Right renal pelvis (tissue), 4 donors: ENCODE measurements at places on chromosomes 13 and 19. TPM values are rescaled to one million over a fixed set of nuclear protein-coding genes. Genes with fewer than 3 reads are reported as not detected.

ENOX1 gene
- polyA plus RNA-seq = 13.1 TPM

ATXN8OS gene
- polyA plus RNA-seq = 0.42 TPM

NAPSA gene
- 8.7 TPM for polyA plus RNA-seq

ZIC5 gene
- 0.19 TPM for polyA plus RNA-seq

GRCh38 chr13:98959786-98960605, 17.9 kb downstream of the DOCK9 start:
- DNase-seq = no peak

- DNase-seq = no peak
Measured at GRCh38 chr13:51291341-51291740, 48.1 kb upstream of the SERPINE3 start.

DNA sequence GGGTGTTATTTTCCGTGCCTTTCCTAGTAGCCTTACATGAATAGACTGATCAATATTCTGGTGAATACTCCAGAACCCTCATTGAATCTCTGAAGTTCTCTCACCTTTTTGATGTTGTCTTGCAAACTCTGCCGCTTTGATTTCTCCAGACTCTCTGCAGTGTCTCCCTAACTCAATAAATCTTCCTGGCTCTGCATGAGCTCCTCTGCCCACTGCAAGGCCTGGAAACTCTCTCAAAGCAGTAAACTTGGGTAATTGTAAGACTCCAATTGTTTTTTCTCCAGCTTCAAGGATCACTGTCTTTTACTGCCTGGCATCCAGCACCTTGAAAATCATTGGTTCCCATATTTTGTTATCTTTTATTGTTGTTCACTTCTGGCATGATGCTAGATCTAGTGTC, 198.4 kb downstream of the GPC5 start:
- peak; percentile 24 for DNase-seq

GRCh38 chr19:2798733-2799132, 13.4 kb downstream of the THOP1 start:
- DNase-seq = no peak

- DNase-seq = no peak
Measured at GRCh38 chr13:29379281-29379680, 216.2 kb downstream of the SLC7A1 start.

GRCh38 chr19:11115895-11116446, 26.7 kb downstream of the LDLR start:
- no peak for DNase-seq

- no peak for DNase-seq
Measured at GRCh38 chr19:2049741-2050348, 1.2 kb downstream of the MKNK2 start.
